ENCODE measurements at places on chromosomes 12 and 14. TPM values are rescaled to one million over a fixed set of nuclear protein-coding genes. Genes with fewer than 3 reads are reported as not detected.

DNA sequence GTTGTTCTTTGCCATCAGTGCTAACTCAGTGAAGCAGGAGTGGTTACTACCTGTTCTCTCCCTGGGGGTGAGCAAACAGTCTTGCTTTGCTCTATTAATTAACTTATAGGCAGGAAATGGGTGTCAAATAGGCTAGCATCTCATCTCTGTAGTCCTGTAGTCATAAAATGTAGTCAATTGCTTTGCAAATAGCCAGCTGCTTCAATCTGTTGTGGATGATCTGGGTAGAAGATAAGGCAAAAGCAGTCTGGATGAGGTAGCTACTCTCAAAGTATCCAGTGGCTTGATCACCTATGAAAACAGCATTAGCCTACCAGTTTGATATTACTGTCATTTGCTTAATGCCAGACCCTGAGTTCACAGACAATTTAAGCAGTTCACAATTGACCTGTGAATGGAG lies 369.0 kb upstream of the TMTC1 start:
- no peak for DNase-seq

MYO1A gene
- total RNA-seq: 0.61 TPM

OR8S1 gene
- not detected for total RNA-seq

KLRC2 gene
- not detected for total RNA-seq

DNA sequence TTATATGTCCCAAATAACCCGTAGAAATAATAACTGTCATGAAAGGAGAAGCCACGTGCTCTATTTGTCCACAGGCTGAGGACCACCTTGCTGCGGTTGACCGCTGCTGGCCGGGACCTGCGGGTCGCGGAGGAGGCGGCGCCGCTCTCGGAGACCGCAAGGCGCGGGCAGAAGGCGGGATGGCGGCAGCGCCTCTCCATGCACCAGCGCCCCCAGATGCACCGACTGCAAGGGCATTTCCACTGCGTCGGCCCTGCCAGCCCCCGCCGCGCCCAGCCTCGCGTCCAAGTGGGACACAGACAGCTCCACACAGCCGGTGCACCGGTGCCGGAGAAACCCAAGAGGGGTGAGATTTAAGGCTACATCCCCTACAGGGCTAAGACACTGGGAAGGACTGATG lies 21.0 kb downstream of the RPGRIP1 start:
- peak; percentile 47 for DNase-seq

DNA sequence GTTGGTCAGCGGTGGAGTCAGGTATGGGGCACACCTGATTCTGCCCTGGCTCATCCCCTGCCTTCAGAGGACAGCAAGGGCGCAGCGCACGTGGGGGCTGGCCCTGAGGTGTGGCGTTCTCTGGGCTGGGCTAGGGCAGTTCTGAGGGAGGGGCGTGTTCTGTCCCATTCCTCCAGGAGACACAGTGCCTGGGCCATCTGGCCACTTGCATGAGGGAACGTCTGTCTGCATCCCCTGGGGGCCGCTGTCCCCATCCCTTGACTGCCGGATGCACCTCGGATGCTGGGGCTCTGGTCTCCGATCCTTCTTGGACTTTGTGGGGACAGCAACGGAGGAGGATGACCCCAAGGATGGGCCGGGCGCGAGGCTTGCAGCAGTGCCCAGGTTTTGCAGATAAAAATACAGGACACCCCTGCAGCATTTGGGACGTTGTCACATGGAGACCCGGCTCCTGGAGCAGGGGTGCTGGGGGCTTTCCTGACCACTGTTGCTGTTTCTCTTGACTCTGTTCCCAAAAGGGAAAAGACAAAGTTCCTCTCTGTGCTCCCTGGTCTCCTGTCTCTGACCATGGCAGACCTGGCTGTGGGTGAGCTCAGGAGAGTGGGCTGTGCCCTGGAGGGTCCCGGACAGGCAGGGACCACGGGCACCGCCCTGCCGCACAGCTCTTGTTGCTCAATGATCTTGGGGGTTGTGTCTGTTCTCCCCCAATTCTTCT lies 6.9 kb downstream of the MTA1 start:
- DNase-seq: no peak

DNA sequence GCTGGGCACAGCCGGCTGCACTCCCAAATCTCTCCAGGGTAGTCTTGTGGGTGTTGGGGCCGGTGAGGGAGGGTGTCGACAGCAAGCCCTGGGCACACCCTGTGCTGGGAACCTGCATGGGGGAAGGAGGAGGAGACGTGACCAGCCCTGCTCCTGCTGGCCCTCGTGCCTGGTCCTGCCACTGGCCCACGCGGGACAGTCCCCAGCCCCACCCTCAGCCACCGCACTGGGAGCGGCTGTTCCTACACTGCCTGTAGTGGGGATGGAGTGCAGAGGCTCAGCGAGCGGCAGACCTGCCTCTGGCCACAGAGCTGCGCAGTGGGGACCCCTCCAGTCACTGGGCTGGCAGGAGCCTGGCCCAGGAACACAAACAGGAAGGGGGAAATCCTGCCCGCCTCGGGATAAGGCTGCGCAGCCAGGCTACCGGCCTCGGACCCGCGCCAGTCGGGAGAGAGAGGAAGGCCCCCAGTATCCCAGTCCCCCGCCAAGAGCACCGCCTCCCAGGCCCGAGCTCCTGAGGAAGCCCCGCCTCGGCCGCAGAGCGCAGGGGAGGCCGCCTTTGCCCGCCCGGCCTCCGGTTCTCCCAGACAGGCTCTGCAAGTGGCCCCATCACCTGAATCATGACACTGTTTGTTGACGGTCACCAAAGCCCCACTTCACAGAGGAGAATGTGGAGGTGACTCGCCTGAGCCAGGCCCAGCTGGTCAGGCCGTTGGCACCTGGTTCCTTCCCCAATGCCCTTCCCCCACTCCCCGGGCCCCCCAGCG lies 10.6 kb downstream of the AHNAK2 start:
- no peak for DNase-seq
